Stimulated activated naive CD8-positive, alpha-beta T cell treated with anti-CD3 and anti-CD28 coated beads, Interleukin-15, Interleukin-2, amounts not matched to agents 100 U/mL and 50 U/mL, for 24 hours (primary cell): ENCODE measurements at places on chromosomes 2 and 18.
A peak's percentile ranks its signal among the peaks of the same experiment; 100 is the strongest.

- DNase-seq = no peak
Measured at GRCh38 chr2:210515911-210516310, 39.4 kb upstream of the LANCL1 start.

- DNase-seq = no peak
Measured at GRCh38 chr2:113940891-113941290, 51.0 kb downstream of the ACTR3 start.

GRCh38 chr2:80926168-80926567 is 621.6 kb upstream of the LRRTM1 start:
- DNase-seq = no peak

GRCh38 chr2:112314856-112315255 is 39.5 kb downstream of the ZC3H6 start:
- no peak for DNase-seq

GRCh38 chr2:135799738-135800137 is 37.2 kb downstream of the LCT start:
- DNase-seq = no peak

GRCh38 chr2:166610913-166611305 is 116.9 kb upstream of the SCN7A start:
- DNase-seq = no peak

DNA sequence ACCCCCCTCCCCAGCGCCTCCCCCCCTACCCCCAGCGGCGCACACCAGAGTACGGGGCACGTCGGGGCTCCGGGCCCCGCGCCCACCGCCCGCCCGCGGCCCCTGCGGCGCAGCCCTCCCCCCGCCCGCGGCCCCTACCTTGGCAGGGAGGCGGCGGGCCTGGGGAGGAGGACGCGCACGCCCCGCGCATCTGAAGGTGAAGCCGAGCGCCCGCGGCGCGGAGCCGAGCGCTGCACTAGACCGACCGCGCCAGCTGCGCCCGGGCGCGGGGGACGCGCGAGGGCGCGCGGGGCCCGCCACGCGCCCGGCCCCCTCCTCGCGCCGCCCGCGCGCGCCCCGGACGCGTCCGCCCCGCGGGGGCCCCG is at the start of gene ZNF516:
ZNF516 (minus strand) TSS at position 237 of the 365 bp plus-strand sequence. CDS start 52,188 bp downstream, outside the sequence.
- DNase-seq = peak; percentile 21

GRCh38 chr2:129611471-129611870 is 368.0 kb upstream of the RAB6C start:
- DNase-seq = no peak
